CD4-positive, CD25-positive, alpha-beta regulatory T cell (primary cell): ENCODE measurements at places on chromosomes 5 and 9. TPM values are rescaled to one million over a fixed set of nuclear protein-coding genes. Genes with fewer than 3 reads are reported as not detected.

- DNase-seq = no peak
Measured at GRCh38 chr9:76004526-76004925, 114.1 kb downstream of the PCSK5 start.

GTF3C4 gene
- 10.2 TPM for total RNA-seq

DNA sequence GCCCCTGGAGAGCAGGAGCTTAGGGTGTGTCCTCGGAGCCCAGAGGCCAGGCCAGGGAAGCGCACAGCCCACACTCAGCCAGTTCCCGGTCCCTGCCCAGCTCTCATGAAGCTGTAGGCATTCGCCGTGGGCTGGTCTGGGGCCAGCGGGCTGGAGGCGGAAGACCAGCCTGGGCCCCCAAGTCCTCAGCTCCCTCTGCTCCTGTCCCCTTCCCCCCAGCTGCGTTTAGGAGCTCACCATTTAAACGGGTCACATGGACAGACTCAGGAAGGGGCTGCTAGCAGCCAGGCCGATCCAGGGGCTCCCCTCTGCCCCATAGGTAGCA is 17.4 kb downstream of the DNLZ start:
- no peak for DNase-seq

HACD4 gene
- 12.0 TPM for total RNA-seq

DAP gene
- 39.8 TPM for total RNA-seq

FOXD4L3 gene
- total RNA-seq = not detected
